ENCODE measurements at places on chromosomes 11 and 22. TPM values are rescaled to one million over a fixed set of nuclear protein-coding genes. Genes with fewer than 3 reads are reported as not detected.

DNA sequence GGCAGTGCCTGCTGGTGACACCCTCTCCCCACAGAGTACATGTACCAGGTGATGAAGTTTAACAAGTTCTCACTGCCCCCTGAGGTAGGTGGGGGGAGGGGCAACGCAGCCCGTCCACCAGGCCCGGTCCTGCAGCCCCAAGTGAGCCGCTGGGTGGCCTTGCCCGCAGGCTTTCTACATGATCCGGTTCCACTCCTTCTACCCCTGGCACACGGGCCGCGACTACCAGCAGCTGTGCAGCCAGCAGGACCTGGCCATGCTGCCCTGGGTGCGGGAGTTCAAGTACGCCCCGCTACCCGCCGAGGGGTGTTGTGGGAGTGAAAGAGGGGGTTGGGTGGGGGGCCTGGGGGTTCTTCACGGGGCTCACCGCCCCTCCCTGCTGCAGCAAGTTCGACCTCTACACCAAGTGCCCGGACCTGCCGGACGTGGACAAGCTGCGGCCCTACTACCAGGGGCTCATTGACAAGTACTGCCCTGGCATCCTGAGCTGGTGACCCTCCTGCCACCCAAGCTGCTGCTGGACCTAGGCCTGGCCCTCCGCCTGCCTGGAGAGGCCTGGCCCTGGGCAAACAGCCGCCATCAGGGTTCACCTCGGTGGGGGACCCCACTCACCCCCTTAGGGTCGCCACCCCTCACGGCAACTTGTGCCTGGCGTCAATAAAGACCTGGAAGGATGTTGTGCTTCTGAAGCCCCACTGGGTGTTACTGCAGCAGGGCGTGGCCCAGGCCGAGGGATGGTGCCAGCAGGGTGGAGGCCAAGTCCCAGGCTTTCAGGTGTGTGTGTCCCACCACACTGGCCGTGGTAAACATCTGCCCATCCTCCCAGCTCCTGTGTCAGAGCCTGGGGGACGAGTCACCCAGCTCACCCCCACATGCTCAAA is 2.9 kb downstream of the MIOX start:
- DNase-seq, result no peak

GRCh38 chr11:75275581-75275980 is 35.0 kb downstream of the TPBGL start:
- DNase-seq, result peak; percentile 37

GRCh38 chr11:83725728-83726127 is 439.6 kb upstream of the CCDC90B start:
- no peak for DNase-seq

DNA sequence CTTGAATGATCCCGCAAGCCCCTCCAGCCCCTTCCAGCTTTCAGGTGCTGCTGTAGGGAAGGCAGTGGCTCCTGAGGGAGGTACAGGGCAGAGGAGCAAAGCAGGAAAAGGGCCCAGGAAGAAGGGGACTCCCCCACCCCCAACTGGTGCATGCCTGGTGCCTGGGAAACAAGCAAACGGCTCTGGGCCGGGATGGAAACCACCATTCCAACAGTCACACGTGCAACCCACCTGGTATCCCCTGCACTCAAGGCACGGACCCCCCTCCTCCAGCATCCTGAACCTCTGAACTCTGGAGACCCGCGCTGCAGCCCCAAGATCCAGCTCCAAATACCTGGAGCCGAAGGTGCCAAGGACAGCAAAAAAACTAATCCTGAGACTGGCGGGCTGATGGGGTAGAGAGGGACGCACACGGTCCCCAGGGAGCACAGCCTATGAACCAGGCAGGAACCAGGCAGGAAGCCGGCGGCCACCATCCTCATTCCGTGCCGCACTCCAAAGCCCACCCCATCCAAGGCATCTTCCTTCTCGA is 537 bp downstream of the SCN4B start:
- no peak for DNase-seq

DNA sequence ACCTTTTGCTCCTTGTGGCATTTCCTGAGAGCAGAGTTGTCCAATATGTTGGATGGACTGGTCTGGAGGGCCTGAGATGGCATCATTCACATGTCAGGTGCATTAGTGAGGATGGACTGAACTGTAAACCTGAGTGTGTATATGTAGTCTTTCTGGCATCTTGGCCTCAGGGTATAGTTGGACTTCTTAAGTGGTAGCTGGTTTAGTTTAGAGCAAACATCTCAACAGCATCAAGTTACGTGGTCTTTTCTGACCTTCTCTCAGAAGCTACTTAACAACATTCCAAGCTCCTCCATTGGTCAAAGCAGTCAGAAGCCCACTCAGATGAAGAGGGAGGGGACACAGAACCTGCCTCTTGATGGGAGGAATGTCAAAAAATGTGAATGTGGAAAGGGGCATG is 829.9 kb downstream of the METTL15 start:
- DNase-seq, result no peak

TRPC6 gene
- total RNA-seq, result not detected

DNA sequence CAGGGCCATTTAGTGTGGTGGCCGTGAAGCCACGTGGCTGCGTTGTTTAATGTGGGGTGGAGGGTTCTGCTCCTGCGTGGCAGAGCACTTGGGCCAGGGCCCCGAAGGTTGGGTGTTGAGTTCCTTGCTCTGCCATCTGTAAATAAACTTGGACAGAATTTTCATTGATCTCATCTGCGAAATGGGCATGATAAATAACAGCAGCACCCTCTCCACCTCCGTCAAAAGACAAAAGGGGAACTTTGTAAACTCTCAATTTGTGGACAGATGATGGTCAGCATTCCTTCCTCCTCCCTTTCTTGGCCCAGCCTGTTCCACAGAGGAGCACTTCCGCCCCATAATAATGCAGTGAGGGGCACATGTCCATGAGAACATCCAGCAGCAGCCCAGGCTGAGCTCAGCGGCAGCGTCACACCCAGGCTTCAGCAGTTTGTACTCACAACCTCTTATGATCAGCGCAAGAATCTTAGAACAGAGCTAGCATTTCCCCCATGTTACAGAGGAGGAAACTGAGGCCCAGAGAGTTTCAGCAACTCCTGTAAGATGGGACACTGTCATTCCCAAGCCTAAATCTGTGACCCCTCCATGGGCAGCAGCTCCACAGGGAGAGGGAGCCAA is 874.5 kb downstream of the BRD1 start:
- no peak for DNase-seq

DNA sequence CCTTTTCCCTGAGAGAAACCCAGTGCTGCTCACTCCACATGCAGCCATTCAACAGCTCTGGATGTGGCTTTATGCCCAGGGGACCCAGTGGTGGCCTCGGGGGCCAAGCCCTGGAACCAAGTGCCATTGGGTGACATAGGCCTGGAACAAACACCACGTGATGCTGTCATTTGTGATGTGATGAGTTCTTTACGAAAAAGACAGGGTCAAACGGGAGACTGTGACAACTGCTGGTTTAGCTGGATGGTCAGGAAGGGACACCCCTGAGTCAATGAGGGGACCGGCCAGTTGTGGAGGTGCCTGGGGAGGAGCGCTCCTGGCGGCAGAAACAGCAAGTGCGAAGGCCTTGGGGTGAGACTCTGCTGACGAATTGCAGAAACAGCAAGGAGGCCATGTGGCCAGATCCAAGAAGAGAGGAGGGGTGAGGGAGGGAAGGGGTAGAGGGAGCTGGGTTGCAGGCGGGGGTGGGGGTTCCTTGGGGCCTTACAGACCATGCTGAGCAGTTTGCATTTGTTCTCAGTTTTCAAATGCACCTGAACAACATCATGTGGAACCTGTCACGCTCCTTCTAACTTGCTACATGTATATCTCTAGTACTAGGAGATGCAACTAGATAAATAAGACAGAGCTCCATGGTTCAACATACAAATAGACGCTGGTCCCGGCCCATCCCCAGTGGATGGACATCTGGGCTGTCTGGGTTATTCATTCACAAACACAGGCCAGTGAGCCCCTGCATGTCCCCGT is 56.1 kb downstream of the IGLL5 start:
- no peak for DNase-seq

CLCF1 gene
- total RNA-seq, result 3.5 TPM

DNA sequence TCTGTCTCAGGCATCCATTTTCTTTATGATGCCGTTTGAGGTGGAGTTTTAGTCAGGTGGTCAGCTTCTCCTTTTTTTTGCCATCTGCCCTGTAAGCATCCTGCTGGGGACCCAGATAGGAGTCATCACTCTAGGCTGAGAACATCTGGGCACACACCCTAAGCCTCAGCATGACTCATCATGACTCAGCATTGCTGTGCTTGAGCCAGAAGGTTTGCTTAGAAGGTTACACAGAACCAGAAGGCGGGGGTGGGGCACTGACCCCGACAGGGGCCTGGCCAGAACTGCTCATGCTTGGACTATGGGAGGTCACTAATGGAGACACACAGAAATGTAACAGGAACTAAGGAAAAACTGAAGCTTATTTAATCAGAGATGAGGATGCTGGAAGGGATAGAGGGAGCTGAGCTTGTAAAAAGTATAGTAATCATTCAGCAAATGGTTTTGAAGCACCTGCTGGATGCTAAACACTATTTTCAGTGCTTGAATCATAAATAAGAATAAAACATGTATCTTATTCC is 10.9 kb upstream of the HBE1 start:
- DNase-seq, result no peak

OR5A1 gene
- total RNA-seq, result not detected

GRCh38 chr11:76560219-76560618 is 110.3 kb downstream of the LRRC32 start:
- no peak for DNase-seq

DNA sequence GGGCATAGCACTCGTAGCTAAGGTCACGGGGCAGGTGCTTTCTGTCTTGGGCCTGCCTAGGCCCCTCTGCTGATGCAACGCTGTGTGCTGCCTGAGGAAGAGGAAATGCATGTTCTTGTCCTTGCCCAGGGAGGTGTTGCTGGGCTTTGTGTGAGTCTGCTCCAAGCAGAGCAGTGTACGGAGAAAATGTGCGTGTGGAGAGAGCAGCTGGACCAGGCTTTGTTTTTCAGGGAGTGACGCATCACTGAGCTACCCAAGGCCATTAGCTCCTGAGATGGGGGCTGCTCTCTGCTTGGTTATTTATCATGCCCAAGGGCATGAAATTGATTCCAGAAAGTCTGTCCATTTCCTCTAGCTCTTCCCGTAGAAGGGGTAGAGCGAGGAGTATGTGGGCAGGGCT is 82.9 kb upstream of the THY1 start:
- no peak for DNase-seq

DNA sequence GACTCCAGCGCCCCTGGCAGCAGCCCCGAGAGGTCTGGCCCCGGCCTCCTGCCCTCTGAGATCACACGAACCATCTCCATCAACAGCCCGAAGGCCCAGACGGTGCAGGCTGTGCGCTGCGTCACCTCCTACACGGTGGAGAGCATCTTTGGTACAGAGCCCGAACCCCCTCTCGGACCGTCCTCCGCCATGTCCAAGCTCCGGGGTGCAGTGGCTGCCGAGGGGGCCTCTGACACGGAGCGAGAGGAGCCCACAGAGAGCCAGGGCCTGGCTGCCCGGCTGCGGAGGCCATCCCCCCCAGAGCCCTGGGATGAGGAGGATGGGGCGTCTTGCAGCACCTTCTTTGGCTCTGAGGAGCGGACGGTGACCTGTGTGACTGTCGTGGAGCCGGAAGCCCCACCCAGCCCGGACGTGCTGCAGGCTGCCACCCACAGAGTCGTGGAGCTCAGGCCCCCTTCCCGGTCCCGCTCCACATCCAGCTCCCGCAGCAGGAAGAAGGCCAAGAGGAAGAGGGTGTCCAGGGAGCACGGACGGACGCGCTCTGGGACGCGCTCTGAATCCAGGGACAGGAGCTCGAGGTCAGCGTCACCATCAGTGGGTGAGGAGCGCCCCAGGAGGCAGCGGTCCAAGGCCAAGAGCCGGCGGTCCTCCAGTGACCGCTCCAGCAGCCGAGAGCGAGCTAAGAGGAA is 7.6 kb downstream of the IRF7 start:
- DNase-seq, result no peak

CD151 gene
- total RNA-seq, result 61.2 TPM

DNA sequence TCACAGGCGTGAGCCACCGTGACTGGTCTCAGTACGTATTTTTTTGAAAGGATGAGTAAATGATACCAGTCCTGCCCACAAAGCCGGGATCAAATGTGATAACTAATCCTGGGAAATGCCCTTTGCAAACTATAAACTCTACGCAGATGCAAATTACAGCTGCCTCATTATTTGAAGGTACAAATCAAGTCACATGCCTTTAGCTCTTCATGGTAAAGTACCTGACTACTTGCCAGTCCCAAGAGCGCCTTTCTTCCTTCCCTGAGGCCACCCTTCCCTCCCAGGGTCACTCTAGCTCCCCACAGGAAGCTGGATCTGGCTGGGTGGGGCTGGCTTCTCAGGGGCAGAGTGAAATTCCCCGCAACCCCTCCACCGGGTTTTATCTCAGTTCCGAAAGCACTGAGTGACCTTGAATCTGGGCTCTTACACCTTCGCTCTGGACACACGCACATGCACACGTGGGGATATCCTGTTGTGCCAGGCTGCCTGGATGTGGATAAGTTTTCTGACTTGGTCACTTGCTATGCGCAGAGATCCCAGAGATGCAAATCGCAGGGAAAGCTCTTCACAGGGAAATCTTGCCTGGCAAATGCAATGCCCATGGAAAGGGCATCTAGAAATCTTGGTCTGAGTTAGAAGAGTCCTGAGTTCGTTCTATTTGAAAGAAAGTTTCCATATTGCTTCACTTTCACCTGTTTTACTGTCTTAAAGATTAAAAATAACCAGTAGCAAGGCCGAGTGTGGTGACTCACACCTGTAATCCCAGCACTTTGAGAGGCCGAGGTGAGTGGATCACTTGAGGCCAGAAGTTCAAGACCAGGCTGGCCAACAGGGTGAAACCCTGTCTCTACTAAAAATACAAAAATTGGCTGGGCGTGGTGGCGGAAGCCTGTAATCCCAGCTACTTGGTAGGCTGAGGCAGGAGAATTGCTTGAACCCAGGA is 8.5 kb downstream of the A4GALT start:
- no peak for DNase-seq

DNA sequence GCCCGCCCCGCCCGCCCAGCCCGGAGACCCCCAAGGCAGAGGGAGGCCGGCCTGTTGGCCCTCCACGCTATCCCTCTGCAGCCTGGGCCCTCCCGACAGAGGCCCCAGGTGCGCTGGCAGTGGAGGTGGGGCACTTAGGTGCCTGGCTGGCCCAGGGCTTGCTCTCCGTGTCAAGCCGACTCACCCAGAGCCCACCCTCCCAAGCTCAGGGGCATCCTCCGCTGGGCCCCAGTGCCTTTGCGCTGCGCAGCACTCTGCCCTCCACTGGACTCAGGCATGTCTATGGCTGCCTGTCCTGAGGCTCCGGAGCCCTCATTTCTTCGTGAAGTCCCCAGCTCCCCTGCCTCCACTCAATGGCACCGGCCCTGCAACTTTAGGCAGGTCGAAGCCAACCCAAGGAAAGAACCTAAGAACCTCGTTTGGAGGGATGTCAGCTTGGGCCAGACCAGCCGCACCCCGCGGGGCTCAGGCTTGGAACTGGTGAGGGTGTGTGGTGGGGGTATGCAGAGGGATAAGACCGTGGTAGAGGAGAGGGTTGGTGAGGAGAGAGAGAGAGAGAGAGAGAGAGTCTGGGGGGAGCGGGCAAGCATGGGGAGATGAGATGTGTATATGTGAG is 6.1 kb downstream of the SMIM45 start:
- no peak for DNase-seq

- DNase-seq, result no peak
Observed at GRCh38 chr22:39722032-39722325, 151.4 kb downstream of the CACNA1I start.

Measured in CD8-positive, alpha-beta memory T cell (primary cell).